Stimulated activated CD8-positive, alpha-beta memory T cell treated with anti-CD3 and anti-CD28 coated beads, Interleukin-12 subunit alpha, Interleukin-12 subunit beta, amount 100 ng/mL, for 1 hour (primary cell): ENCODE measurements at places on chromosomes 6 and 20.
A peak's percentile ranks its signal among the peaks of the same experiment; 100 is the strongest.

- DNase-seq = peak; percentile 27
Observed at GRCh38 chr6:160462551-160463109, 114.5 kb downstream of the SLC22A3 start.

DNA sequence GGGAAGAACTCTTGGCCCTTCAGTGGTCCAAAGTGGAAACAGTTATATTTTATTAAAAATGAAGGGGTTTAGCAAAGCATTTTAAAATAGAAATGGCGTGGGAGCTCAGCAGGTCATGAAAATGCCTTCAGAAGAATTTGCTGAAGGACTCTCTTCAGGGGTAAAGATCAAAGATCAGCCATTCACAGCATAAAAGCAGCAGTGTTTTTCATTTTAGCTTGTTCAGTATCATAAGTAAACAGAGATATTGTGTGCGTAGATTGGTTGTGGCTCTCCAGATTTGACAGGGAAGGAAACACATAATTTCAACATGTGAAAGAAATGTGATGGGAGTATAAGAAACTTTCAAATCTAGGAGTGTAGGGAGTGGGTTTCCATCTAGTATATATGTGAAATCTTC lies 519.2 kb upstream of the MAP3K7 start:
- DNase-seq = no peak

- DNase-seq = no peak
Observed at GRCh38 chr6:84042603-84043002, 9.0 kb downstream of the MRAP2 start.

- DNase-seq = peak; percentile 10
Observed at GRCh38 chr6:160930547-160931377, 60.8 kb upstream of the MAP3K4 start.

GRCh38 chr6:70219943-70220613 lies 82.8 kb downstream of the COL9A1 start:
- DNase-seq = no peak

GRCh38 chr20:19677336-19677735 lies 80.7 kb upstream of the RIN2 start:
- no peak for DNase-seq

- no peak for DNase-seq
Observed at GRCh38 chr6:16723826-16724225, 37.4 kb downstream of the ATXN1 start.

DNA sequence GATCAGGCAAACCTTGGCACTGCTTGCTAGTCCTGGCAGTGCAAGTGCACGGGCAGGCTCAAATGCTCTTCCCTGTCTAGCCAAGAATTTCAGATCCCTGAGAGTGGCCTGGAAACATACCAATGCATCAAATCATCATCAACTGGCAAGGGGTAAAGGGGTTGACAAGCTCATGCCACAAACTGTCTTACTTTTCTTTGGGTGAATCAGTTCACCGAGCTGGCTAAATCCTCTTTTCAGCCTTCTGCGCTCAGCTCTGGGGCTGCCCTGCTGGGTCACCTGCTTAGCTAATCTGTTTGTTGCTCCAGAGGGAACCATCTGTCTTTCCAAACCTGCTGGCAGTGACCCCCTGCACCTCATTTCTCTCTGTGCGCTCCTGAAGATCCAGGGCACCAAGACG lies 59.5 kb downstream of the LYRM4 start:
- no peak for DNase-seq

- DNase-seq = no peak
Observed at GRCh38 chr20:5991623-5992441, 41.4 kb downstream of the MCM8 start.

GRCh38 chr20:49345524-49345923 lies 67.7 kb upstream of the ZNFX1 start:
- DNase-seq = no peak

GRCh38 chr20:7516621-7517111 lies 423.6 kb downstream of the HAO1 start:
- DNase-seq = no peak

DNA sequence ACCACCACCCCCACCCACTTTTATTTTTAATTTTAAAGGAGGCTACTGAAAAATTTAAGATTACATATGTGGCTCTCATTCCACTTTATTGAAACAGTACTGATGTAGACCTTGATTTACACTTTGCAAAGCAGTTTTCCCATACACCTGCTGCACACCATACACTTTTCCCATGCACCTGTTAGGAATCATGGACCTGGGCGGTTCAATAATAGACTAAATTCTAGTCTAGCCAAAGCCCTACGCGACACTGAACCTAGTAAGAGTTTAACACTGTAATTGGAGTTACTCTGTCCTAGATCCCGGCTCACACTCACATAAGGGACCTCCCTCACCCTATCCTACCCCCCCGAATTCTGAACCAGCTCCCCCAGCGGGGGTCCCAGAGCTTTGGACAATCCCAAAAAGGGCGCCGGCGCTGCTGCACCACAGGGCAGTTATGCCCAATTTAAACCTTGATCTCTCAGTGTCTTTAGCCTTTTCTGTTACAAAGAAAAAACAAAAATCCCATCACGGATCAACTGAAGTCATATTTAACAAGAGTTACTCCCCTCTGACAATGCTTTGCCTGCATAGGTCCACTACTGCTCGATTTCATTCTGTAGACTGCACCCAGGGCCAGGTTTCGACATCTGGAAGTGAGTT lies 2.4 kb upstream of the GCLC start:
- DNase-seq = no peak

DNA sequence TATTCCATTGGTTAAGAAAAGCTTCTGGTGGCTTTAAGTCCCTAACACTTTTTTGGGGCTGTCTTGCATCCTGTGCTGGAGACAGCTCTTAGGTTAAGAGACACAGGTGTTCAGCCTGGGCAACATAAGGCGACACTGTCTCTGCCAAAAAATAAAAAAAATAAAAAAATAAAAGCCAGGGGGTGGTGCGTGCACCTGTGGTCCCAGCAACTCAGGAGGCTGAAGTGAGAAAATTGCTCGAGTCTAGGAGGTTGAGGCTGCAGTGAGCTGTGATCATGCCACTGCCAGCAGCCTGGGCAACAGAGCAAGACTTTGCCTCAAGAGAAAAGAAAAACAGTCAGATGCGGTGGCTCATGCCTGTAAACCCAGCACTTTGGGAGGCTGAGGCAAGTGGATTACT lies 55.6 kb upstream of the ZMYND8 start:
- DNase-seq = no peak

- DNase-seq = no peak
Observed at GRCh38 chr20:22601361-22602141, 17.2 kb upstream of the FOXA2 start.

DNA sequence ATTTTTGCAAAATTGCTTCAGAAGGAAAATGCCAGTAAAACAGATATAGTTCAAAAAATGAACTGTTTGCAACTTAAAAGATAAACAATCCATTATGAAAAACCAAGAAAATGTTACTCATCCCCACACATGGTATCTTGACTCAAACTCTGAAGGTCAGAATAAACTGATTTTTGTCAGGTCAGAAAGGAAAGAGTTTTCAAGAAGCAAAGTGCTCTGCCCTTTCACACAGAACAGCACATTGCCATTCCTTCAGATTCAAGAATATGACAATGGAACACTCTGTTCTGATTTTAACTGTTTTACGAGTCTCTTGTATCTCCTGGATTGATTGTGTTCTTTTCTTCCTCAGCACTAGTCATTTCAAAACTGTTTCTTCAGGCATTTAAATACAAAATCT lies 33.8 kb upstream of the NT5E start:
- DNase-seq = no peak

DNA sequence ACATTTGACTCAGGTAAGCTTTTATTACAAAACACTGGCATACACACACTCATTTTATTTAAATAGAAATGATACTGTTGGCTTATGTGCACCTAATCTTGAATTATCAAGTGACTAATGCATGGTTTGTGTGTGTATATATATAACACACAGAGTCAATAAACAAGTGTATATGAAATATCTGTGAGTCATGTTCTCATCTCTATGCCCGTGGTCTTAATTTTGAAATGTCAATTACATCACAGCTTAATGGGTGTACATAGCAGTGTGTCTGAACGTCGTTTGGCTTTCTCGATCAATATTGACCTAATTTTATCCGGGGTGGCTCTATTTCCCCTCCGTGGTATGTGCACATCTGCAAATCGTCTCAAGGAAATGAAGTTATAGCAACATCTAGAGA lies 104.0 kb upstream of the ZFP64 start:
- no peak for DNase-seq

DNA sequence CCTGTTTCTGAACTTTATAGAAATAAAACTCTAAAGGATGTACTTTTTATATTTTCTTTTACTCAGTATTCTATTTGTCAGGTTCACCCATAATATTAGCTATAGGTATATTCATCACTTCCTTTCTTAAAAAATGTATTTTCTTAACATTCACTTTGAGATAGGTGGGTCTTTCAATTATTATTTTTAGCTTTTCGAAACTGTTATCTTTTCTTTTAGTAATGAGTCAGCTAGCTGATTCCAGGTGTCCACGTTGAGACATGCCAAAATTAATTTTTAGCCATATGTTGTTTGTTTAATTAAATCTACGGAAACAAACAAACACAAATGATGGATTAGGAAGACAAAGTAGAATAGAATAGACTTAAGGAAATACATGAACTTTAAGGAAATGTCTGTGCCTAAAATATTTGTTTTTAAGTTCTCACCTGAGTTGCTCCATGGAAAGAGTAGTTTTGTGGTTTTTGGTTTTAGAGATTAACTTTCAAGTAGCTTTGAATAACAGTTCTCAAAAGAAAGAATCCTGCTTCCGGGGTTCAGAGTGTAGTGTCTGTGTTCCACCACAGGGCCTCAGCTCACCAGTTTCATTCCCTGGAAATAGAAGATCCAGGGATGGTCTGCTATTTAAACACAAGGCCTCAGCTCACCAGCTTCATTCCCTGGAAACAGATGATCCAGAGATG lies 435.0 kb downstream of the HAO1 start:
- no peak for DNase-seq

DNA sequence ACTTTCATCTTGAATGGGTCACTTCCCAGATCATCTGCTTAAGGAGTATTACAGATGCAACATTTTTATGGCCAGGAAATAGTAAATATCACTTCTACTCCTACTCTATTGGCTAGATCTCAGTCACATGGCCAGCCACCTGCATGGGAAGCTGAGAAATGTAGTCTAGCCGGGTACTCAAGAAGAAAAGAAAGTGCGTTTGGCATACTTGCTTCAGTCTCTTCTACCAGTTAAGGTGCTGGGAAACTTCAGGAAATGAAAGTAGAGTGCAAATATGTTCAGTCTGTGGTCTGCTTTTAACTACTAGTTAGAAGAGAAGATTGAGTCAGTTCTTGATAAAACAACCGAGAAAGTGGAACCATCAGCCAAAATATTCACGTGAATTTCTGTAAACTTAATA lies 129.2 kb downstream of the PDSS2 start:
- no peak for DNase-seq
